A549 treated with dexamethasone at 1 μM for 4 hours (cell line): ENCODE measurements at places on chromosomes 1 and 21. TPM values are rescaled to one million over a fixed set of nuclear protein-coding genes. Genes with fewer than 3 reads are reported as not detected.

Gene PDC
- total RNA-seq: not detected in 5 replicates

Gene LRRC38
- total RNA-seq: 0.06 to 0.13 TPM (median 0.07 TPM) in 4 of 5 replicates, not detected in the other

Gene UBASH3A
- 0.13 to 0.30 TPM (median 0.18 TPM) in 5 replicates for total RNA-seq

Gene CFAP74
- 0.02 to 0.08 TPM in 2 of 5 replicates, not detected in the others for total RNA-seq

Gene OSCP1
- 4.6 to 6.6 TPM (median 5.9 TPM) in 5 replicates for total RNA-seq

Gene MFAP2
- total RNA-seq: 0.57 to 2.0 TPM (median 1.3 TPM) in 5 replicates

Gene HORMAD1
- 7.9 to 10.7 TPM (median 9.7 TPM) in 5 replicates for total RNA-seq
